ENCODE measurements at places on chromosomes 4 and X.
A peak's percentile ranks its signal among the peaks of the same experiment; 100 is the strongest.

- DNase-seq: no peak
Observed at GRCh38 chr4:105797225-105797624, 88.6 kb downstream of the GSTCD start.

- no peak for DNase-seq
Observed at GRCh38 chrX:6810776-6811175, 275.9 kb upstream of the VCX3A start.

- peak; percentile 98 for DNase-seq
Observed at GRCh38 chrX:48539345-48540027, at the start of gene TBC1D25. TBC1D25 (plus strand) TSS chrX:48539714; CDS start chrX:48539798, 84 bp downstream.

DNA sequence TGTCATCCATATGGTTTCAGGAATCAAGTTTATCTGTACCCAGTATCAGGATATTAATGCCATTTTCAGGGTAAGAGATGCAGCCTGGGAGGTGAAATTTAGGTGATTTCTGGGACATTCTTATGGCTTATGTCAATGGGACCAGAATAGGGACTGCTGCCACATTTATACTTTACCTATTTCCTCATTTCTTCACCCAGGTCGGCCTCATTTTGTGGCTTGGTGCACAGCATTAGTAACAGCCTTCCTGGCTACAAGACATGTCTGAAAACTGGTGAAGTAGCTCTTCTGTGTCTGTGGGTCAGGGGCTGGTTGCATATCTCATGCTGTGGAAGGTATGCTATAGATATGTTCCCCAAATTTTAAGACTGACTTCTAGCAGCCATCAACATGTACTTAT lies 284.8 kb downstream of the AFF2 start:
- DNase-seq: no peak

DNA sequence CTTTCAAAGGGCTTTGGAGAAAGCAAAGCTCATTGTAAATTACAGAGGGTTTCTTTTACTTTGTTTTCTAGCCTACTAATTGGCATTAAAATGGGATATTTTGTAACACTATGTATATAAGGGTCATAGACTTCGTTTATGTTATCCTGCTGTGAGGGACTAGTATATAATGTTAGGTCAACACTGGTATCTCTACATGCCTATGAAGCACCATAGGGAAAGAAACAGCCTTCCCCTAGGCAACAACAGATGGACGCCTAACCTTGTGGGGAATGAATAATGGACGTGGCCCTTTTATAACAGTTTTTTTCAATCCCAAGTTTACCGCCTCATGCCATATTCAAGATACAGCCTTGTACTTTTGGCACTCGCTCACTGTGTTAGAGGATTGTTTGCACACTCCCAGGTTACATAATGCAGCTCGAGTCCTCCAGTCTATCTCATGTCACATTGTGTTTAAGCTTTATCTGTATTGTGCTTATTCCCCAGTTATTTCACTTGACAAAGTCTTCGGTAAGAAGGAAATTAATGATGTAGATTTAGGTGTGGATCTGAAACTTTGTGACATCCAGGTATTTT lies 711.0 kb downstream of the RPA4 start:
- DNase-seq: no peak

DNA sequence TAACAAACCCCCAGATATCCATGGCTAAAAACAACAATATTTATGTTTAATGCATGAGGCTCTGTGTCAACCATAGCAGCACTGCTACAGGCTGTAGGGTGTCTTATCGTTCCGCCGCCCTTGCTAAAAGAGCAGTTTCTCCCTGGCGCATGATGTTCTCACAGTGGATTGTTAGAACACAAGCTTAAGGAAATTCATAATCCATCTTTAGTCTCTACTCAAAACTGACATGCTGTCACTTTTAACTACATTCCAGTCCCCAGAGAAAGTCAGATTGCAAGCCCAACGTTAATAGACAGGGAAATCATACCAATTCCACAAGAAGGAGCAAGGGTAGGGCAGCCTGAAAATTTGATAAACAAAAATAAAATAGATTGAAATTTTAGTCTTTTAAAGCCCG lies 1960.8 kb downstream of the PCDH7 start:
- DNase-seq: no peak

DNA sequence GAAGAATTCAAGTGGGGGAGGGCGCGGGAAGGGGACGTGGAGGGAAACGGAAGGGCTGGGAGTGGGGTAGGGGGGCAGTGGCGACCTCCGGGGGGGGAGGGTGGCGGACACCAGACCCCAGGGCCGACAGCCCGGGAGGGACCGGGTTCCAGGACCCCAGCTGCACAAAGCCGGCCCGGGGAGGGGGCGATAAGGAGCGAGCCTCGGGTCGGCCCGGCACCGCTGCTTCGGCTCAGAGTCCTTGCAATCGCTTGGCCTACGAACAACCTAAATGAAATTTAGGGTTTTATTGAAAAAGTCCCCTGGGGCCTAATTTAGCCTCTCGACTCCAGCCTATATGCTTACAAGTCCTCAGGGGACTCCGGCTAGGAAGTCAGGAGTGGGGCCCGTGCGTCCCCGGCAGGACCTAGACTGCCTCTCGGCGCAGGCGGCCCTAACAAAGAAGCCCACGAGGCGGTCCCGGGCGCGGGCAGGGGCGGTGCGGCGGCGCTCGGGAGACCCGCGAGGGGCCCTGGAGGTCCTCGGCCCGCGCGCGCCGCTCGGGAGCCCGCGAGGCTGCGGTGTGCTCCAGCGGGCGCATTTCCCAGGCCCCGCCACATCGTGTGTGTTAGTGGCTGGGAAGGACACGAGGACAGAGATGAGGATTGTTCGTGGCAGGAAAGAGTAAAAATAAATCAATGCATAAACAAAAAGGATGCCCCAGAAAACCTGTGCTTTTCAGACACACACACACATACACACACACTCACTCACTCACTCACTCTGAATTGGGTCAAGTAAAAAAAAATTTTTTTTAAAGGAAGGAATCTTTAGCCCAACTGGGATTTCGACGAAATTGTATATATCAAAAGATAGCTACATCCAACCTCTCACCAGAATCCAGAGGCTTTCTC lies 70.0 kb downstream of the MGST2 start:
- no peak for DNase-seq

GRCh38 chr4:18882468-18882867 lies 860.9 kb upstream of the LCORL start:
- DNase-seq: no peak
